ENCODE measurements at places on chromosomes 2 and 18.

DNA sequence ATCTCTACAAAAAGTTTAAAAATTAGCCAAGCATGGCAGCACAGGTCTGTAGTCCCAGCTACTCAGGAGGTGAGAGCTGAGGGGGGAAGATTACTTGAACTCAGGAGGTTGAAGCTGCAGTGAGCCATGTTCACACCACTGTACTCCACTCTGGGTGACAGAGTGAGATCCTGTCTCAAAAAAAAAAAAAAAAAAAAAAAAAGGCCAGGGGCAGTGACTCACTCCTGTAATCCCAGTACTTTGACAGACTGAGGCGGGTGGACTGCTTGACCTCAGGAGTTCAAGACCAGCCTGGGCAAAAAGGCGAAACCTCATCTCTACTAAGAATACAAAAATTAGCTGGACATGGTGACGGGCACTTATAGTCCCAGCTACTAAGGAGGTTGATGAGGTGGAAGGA lies 37.0 kb downstream of the PUM2 start:
- no peak for DNase-seq

DNA sequence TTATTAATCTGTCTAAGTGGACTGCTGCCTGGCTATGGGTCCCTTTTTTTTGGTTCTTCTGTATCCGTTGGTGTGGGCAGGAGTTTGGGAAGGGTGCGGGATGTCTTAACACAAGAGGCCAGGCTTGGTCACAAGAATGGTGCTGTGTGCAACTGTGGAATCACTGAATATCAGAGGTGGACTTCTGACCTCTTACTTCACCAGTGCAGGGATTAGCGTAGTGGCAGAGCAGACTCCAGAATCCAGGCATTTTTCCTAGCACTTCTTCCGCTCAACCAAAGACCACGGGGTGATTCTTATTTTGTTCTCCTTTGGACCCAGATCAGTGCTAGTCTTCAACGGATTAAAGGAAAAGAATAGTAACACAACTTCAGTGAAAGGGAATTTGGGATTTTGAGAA lies 254.3 kb upstream of the TNP1 start:
- no peak for DNase-seq

GRCh38 chr18:51617167-51617566 lies 419.7 kb upstream of the MEX3C start:
- no peak for DNase-seq

DNA sequence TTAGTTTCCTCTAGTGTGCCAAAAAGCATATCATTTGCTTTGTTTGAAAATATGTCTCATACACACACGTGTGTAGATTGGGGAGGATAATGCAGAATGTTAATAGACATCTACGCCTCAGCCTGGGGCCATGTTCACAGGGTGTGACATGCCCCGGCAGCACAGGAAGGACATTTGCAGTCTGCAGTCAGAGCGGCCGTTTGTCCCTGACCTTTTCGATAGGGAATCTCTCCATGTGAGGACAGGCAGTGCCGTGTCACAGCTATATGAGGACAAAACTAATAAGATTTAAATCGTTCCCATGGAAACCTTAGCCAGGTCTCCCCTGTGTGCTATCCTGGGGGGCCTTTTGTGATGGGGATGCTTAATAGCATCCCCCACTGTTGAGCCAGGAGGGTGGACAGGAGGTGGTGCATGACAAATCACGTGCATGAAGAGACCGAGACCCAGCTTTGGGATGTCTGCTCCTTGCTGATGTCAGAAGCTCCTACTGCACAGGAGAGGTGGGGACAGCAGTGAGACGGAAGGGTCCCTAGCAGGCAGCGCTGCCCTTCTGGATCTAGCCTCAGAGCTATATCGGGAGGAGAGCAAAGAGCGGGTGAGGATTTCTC lies 100.6 kb downstream of the RNF144A start:
- no peak for DNase-seq

DNA sequence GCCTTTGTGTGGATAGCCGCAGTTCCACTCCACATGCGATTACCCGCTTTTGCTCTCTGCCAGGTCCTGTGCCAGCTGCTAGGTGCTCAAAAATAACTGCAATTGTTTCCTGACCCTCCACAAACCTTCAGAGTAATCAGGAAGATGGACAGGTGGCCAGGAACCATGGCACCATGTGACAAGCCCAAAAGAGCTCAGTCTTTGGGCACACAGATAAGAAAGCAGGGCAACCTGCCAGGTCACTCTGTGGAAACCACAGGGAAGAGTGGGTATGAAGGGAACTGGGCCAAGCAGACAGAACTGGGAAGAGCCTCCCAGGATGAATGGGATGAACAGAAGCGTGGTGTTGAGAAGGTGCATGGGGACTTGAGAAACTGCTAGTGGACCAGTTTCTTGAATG lies 79.4 kb upstream of the AGAP1 start:
- DNase-seq = no peak

DNA sequence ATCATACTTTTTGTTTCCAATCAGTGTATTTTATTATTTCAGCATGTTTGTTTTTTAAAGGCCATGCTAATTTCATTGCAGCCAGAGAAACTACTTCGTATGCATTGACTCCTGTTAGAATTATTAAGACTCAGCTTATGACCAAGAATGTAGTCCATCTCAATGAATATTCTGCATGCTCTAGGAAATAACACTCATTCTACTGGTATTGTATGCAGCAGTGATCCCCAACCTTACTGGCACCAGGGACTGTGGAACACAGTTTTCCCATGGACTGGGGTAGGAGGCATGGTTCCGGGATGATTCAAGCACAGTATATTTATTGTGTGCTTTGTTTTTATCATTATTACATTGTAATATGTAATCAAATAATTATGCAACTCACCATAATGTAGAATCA lies 356.9 kb downstream of the DSEL start:
- no peak for DNase-seq

DNA sequence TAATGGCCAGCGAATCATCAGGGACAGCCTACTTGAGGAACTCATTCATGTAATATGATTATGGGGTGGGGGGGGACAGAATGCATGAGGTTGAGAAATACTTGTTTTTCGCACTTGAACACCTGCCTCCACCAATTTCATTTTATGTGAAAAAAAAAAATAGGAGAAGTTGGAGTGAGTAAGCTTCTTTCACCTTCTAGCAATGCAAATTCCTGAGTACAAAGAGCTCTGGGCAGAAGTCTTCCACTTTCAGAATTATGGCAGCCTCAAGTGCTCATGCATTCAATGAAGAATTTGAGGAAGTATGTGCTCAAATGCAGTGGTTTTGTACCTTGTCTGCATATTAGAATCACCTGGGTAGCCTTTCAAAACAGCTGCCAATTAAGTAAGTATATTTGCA lies 40.1 kb upstream of the GPD2 start:
- DNase-seq = no peak

GRCh38 chr2:15984368-15985255 lies 44.3 kb downstream of the MYCN start:
- DNase-seq = no peak

DNA sequence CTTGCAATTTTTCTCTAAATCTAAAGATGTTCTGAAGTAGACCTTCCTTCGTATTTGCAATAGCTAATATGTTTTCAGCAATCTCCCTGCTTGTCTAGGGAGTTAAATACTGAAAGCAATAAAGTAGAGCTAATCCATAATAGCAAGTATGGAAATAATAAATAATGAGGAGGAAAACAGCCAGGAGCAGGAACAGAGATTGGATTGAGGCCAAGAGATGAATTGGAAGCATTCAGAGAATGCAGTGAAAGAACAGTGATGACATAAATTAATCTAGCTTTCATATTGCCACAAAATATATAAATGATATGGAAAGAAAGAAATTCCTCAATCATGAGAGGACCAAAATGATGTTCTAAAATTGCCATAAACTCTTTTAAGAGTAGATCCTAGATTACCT lies 679.7 kb downstream of the METTL4 start:
- DNase-seq = no peak

- no peak for DNase-seq
These were observed 75.4 kb downstream of the CERKL start for GRCh38 chr2:181581534-181581933.
